ENCODE measurements at places on chromosomes 2 and 18. TPM values are rescaled to one million over a fixed set of nuclear protein-coding genes. Genes with fewer than 3 reads are reported as not detected.

IFIH1 gene
- polyA plus RNA-seq, result 6.0 TPM

FEV gene
- polyA plus RNA-seq, result 0.58 TPM

SNTG2 gene
- polyA plus RNA-seq, result 2.8 TPM

CSRNP3 gene
- 0.45 TPM for polyA plus RNA-seq

VWC2L gene
- polyA plus RNA-seq, result not detected

NXPH2 gene
- not detected for polyA plus RNA-seq

CHRND gene
- not detected for polyA plus RNA-seq

GPAT2 gene
- polyA plus RNA-seq, result 7.9 TPM

LIMS3 gene
- 2.1 TPM for polyA plus RNA-seq

Measured in adipose tissue (tissue), 3 donors.